ENCODE measurements at places on chromosomes 6 and 20.
A peak's percentile ranks its signal among the peaks of the same experiment; 100 is the strongest.

- DNase-seq, result no peak
These were observed 18.2 kb downstream of the GPX5 start for GRCh38 chr6:28543651-28544610.

GRCh38 chr6:33007831-33008400 is 1.5 kb downstream of the HLA-DOA start:
- DNase-seq, result no peak

DNA sequence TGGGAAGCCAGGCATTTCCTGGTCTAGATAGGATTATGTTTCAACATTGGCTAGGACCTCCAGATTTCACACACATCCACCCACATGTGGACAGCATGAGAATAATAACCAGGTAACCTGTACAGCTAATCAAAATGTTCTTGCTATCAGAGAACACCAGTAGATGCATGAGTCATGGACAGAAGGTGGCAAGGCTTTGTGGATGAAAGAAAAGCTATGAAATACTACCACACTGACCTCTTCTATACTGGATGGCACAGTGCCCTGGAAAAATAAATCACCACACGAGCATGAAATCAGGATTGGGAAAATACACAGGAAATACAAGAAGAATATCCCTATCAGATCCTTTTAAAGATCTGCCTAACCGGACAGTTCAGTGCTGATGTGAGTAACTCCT is 113.0 kb downstream of the GMDS start:
- peak; percentile 40 for DNase-seq

DNA sequence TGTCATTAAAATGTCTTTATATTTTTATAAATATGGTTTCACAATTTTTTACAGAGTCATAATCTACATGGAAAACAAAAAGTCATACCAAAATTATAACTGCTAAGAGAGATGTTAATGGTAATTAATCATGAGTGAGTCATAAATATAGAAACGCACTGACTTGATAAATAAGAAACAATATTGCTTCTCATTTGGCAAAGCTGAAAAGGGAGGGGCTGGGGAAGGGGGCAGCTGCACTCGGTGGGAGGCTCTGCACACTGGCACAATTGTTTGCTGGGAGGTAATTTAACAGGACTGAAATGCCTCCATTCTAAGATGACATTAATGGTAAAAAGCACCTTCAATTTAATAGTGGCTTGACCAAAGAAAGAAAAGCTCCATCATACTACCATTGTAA is 133.3 kb upstream of the AGPAT4 start:
- DNase-seq, result no peak

- DNase-seq, result no peak
These were observed 6.3 kb upstream of the FOXF2 start for GRCh38 chr6:1382883-1383728.

DNA sequence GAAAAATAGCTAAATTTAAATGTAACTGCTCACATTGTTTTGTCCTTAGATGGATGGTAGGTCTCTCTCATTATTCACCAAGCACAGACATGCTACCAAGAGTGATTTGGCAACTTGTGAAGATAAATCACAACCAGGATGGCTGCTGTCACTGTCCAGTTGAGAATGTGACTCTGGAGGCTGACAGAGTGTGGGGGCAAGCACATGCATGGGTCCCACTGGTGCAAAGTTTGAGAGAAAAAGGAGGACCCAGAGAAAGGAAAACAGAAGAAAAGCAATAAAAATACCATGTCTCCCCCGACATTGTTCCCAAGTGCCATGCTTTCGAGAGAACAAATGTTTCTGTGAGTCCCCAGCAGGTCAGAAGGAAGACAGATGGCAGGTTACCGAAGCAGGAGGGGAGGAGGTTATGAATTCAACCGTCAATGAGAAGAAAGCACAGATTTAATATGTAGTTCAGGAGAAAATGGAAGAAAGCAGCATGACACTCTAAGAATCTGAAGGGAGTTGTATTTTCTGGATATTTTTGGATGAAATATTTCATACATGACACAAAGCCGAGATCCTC is 73.0 kb upstream of the TSHZ2 start:
- no peak for DNase-seq

DNA sequence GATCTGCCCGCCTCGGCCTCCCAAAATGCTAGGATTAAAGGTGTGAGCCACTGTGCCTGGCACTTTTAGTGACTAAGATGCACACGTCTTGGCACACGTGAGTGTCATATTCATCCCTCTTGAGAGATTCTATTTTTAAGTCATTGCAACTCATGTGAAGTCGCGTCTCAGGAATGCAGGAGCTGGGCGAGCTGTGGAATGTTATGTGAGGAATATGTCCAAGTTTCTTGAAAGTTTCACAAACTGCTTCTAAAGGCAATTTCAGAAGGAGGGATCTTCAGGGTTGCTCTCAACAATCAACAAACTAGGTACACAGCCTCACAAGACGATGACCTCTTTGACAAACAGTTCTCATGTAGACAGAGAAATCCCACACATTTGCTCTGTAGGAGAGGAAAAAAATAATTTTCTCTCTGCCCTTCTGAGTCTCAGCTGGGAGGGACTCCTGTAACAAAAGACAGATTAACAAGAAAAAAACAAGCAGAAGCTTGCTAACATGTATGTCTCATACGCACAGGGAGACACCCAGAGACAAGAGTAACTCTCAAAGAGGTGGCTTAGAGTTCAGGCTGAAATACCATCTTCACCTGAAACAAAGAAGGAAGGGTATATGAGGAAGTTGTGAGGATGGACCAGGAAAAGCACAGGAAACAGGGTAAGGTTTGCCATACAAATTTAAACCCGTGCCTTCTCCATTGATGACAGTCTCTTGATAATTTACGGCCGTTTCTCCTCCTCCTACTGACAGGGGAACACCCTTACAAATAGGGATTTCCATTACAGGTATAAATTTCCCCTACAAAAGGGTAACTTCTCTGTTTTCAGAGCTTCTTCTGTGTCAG is 45.3 kb upstream of the FAM50B start:
- peak; percentile 79 for DNase-seq

DNA sequence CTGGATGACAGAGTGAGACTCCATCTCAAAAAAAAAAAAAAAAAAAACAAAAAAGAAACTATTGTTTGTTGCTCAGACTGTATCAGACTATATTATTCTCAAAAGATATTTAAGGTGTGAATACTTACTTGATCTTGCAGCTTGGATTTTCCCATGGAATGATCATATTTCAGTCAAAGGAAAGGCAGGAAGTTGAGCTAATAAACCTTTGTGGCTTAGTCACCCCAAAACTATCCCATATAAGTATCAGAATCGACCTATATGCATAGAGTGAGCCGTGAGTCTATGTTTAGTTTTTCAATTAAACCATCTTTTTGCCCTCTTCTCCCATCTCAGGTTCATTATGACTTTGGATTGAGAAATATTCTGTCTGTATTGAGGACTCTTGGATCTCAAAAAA is 152.6 kb downstream of the DNAH8 start:
- no peak for DNase-seq

DNA sequence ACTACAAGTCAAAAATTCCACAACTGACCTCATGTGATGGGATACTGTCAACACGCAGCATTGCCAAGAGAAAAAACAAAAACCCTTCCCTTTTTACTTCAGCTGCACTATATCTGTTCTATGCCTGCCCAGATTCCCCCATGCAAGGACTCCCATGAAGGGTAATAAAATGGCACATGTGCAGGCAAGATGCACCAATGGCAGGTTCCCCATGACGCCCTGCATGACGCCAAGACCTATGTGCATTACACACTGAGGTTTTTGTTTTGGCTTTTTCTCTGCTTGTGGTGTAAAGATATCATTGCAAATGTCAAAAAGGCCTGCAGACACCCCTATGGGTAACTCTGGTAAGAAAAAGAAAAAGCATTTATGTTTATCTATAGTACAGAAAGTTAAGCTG is 403.4 kb downstream of the HDGFL1 start:
- DNase-seq, result no peak

- DNase-seq, result peak; percentile 7
These were observed 89.4 kb downstream of the TRDN start for GRCh38 chr6:123547216-123547978.

DNA sequence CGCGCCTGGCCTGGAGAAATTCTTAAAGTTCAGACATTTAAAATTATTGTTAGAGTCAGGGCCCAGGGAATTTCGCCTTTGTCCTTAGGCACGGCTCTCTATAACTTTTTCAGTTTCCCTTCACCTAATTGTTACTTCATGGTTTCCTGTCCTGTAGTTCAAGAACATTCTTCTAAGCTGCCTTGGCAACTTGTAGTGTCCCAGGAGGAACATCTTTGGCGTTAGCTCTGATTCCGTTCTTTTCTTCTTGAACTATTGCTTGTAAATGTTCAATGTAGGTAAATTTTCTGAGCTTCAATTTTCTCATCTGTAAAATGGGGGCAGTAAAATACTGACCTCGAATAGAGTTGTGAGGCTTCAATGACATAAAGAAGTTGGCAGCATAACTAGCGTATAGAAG is 41.8 kb downstream of the TIAM2 start:
- DNase-seq, result no peak

GRCh38 chr6:134199848-134200606 is 117.9 kb downstream of the SGK1 start:
- DNase-seq, result no peak
